Mesothelial cell of epicardium (in vitro differentiated cells): ENCODE measurements at places on chromosomes 6 and 20.

DNA sequence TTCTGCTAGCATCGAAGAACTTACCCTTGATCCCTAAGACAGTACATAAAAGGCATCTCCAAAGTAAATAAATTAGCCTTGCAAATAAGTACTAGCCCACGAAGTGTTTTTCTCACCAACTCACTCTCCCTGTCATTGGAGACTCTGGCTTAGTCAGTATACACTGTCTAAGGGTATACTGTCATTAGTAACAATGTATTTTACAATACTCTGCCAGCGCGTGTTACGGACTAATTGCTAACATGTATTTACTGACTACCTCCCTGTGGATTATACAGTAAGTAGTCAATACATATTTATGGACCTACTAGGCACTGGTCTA lies 72.1 kb downstream of the NFATC2 start:
- no peak for DNase-seq

DNA sequence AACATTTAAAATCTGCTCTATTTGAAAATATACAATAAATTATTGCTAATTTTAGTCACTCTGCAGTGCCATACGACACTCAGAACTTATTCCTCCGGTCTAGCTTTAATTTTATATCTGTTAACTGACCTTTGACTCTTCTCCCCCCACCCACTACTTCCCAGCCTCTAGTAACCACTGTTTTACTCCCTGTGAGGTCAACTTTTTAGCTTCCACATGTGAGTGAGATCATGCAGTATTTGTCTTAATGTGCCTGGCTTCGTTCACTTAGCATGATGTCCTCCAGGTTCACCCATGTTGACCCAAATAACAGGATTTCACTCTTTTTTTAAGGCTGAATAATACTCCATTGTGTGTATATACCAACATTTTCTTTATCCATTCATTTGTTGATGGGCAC lies 80.8 kb downstream of the RPP40 start:
- no peak for DNase-seq

DNA sequence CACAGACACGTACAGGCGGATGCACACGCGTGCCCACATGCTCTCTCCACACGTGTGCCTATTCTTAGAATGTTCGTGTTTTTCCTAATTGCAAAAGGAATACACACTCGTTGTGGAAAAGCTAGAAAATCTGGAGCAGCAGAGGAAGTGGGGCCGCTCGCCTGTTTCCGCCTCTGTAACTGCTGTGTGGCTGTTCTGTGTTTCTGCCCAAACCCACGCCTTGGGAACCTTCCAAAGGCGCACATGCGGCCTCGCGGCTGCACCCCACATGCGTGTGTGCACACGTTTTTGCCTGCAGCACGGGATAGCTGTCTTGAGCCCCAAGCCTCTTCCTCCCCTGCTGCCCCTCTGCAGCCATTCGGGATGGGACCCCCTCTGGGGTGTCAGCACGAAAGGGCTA lies 12.2 kb downstream of the SLC17A9 start:
- no peak for DNase-seq

- no peak for DNase-seq
Observed at GRCh38 chr6:168774381-168774780, 333.4 kb downstream of the SMOC2 start.

DNA sequence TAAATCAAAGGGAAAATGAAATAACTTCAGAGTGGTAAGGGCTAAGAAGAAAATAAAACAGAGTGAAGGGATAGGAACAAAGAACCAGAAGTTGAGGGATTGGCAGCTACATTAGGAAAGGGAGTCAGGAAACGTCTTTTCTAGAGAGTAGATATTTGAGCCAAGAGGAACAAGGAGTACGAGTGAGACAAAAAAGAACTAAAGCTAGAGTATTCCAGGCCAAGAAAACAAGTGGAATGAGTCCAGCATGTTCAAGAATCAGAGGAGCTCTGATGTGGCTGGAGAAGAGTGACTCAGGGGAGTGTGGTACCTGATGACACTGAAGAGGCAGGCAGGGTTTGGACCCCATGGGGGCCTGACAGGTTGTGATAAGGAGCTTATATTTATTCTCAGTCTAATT lies 66.3 kb downstream of the CEP162 start:
- no peak for DNase-seq

DNA sequence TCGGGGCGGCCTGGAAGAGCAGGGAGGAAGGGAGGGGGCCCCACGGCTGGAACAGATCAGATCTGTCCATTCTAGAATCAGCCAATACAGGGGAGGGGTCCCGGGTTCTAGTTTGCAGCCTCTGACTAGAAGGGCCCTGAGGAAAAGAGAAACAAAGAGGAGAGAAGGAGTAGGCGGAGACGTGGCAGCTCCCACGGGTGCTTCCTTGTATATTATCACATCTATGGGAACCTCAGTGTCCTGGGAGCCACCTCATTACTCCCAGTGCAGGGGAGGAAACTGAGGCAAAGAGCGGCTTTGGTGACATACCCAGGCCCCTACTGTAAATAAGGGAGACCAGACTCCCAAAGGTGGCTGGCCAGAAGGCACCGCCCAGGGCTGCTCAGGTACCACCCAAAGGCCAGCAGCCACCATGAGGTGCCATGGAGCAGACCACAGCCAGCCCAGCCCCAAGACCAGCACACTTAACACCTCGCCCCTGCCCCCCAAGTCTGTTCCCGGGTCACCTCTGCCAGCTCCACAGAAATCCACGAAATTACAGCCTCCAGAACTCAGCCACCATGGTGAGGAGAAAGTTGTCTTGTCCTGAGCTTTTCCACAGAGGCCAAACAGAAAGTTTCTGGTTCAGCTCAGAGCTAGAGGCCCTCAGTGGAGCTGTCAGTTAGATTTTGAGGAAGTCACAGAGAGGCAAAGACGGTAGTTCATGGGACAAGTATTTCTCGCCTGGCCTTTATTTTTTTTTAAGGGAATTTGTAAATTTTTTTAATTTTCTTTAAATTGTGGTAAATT lies 2.1 kb downstream of the ZC3H12D start:
- DNase-seq, result no peak

DNA sequence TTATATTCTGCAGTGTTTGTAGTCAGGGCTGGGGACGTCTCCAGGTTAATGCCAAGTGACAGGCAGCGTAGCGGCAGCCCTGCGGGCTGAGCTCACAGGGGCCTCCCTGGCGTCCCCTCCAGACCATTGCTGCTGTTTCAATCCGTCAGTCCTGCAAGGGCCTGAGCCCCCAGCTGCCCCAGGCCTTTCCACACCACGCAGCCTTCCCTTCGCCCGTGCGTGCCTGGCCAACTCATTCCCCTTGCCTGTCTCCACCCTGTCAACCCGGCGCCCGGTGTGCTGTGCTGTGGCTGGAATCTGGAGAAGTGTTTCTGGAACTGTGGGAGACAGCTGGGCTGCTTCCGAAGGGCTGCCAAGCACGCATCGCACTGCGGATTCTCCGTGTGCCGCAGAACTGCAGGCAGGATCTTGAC lies 11.9 kb downstream of the BHLHE23 start:
- DNase-seq, result no peak

- DNase-seq, result no peak
Observed at GRCh38 chr6:144578385-144579350, 293.5 kb downstream of the UTRN start.

- DNase-seq, result no peak
Observed at GRCh38 chr6:68186870-68187269, 448.2 kb upstream of the ADGRB3 start.

DNA sequence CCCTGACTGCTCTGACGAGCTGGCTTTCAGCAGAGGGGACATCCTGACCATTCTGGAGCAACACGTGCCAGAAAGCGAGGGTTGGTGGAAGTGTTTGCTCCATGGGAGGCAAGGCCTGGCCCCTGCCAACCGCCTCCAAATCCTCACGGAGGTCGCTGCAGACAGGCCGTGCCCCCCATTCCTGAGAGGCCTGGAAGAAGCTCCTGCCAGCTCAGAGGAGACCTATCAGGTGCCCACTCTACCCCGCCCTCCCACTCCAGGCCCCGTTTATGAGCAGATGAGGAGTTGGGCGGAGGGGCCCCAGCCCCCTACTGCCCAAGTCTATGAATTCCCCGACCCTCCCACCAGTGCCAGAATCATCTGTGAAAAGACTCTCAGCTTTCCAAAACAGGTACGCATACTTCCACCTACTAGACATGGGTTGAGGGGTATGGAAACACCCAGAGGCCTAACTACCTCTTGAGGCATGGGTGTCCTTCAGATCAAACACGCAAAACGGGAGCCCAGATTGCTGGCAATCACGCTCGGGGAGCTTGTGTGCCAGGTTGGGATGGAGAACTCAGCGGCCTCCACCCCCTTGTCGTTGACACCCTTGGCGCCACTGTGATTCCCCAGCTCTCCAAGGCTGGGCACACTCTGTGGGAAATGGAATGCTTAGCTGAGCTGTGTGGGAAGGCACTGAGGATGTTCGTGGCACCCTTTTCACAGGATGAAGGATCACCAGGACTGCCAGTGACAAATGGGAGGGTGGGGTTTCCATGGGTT lies 25.3 kb downstream of the CASS4 start:
- DNase-seq, result no peak

DNA sequence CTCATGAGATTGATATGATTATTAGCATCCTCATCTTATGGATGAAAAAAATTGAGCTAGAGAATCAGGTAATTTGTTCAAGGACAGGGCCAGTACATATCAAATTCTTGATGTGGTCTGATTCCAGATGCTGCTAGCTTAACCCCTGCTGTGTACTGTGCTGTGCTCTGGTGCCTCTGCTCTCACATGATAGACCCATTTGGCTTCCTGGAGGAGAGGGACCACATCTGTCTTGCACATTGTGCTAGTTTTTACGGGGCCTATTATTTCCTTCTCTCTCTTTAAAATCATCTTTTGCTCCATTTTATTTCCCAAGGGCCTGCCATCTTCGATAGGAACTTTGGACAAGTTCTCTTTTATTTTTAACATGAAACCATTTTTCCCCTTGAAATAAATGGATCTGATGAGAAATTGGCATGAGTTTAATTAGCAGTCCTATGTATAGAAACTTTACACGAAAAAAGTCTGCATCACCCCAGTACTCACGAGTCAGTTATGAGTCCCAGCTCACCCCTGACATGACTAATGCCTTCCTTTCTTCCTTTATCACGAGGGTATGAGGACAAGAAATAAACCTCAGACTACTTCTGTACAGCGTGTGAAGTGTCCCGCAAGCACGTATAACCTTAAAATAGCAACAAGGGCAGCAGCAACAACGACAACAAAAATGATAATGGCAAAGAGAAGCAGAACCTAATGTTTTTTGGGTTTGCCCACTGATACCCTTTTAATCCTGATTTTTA lies 26.5 kb downstream of the CD109 start:
- DNase-seq, result no peak

GRCh38 chr20:12057778-12058177 lies 140.1 kb downstream of the BTBD3 start:
- DNase-seq, result no peak

- DNase-seq, result no peak
Observed at GRCh38 chr20:35302421-35303335, 10.5 kb upstream of the FAM83C start.

- no peak for DNase-seq
Observed at GRCh38 chr6:73866305-73866704, 170.3 kb downstream of the CD109 start.
